ENCODE measurements at places on chromosomes 2 and 18.
A peak's percentile ranks its signal among the peaks of the same experiment; 100 is the strongest.

GRCh38 chr18:33282709-33283333, 157.7 kb downstream of the CCDC178 start:
- H3K27me3 ChIP-seq: peaks cover 2% of the 10 kb centered on the region
- H3K4me1 ChIP-seq: peaks cover 2% of the 10 kb centered on the region
- no peak overlapping the region for H3K4me3 ChIP-seq
- no peak for DNase-seq
- H3K27ac ChIP-seq: no peak overlapping the region
- H3K36me3 ChIP-seq: no peaks in the 10 kb centered on the region

GRCh38 chr2:59249441-59250306, 1008.5 kb upstream of the FANCL start:
- H3K27ac ChIP-seq: no peak overlapping the region
- no peak for DNase-seq
- peaks cover 11% of the 10 kb centered on the region for H3K4me1 ChIP-seq
- H3K4me3 ChIP-seq: no peak overlapping the region

GRCh38 chr2:80815259-80815658, 510.7 kb upstream of the LRRTM1 start:
- H3K4me1 ChIP-seq: no peaks in the 10 kb centered on the region
- no peaks in the 10 kb centered on the region for H3K36me3 ChIP-seq
- no peak overlapping the region for H3K27ac ChIP-seq
- H3K27me3 ChIP-seq: peaks cover 1% of the 10 kb centered on the region
- no peak for DNase-seq
- H3K4me3 ChIP-seq: no peak overlapping the region

DNA sequence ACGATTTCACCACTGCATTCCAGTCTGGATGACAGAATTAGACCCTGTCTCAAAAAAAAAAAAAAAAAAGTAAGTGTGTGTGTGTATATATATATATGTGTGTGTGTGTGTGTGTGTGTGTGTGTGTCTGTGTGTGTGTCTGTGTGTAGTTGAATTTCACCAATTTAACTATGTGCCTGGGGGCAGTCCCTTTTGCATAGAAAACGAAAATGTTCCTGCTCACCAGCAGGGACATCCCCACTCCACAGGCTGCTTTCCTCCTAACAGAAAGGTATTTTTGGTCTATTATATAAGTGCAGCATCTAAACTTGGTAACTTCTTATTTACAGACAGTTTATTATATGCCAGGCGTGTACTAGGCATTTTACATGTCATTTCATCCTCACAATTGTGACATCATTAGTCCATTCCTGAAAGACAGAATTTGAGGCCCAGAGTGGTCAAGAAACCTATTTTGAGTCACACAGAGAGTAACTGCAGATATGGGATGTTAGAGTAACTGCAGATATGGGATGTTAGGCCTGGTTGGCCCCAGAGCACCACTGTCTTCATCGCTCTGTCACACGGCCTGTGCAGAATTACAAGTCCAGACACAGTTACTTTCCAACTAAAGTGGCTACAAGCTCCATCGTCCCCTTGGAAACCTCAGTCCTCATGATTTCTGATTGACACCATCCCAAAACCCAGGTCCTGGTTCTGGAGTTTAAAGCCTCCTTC, 9.3 kb upstream of the TTL start:
- peaks cover 1% of the 10 kb centered on the region for H3K27me3 ChIP-seq
- no peaks in the 10 kb centered on the region for H3K4me1 ChIP-seq
- no peak overlapping the region for H3K27ac ChIP-seq
- DNase-seq: no peak

GRCh38 chr2:236552212-236552542, 17.4 kb upstream of the ACKR3 start:
- no peak for DNase-seq
- H3K4me1 ChIP-seq: peaks cover 4% of the 10 kb centered on the region
- H3K27me3 ChIP-seq: peaks cover 5% of the 10 kb centered on the region

DNA sequence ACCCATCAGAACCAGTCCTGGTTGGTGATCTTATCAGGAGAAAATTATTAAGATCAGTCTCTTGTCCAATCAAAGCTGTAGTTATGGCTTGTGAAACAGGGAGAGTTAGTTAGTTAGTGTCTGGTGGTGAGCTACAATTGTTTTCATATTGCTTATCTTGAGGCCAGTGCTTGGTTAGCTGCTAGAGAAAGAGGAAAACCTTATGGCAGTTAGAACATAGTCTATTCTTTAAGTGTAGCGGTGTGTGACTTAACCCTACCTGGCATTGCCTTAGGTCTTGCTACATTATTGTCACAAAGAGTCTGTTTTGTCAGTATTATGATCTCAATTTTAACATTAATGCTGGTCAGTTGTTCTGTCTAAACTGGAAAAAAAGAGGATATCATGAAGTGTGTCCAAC, 11.5 kb upstream of the ABCA12 start:
- H3K27ac ChIP-seq: no peak overlapping the region
- no peaks in the 10 kb centered on the region for H3K36me3 ChIP-seq
- H3K4me1 ChIP-seq: no peaks in the 10 kb centered on the region
- no peak overlapping the region for H3K4me3 ChIP-seq

DNA sequence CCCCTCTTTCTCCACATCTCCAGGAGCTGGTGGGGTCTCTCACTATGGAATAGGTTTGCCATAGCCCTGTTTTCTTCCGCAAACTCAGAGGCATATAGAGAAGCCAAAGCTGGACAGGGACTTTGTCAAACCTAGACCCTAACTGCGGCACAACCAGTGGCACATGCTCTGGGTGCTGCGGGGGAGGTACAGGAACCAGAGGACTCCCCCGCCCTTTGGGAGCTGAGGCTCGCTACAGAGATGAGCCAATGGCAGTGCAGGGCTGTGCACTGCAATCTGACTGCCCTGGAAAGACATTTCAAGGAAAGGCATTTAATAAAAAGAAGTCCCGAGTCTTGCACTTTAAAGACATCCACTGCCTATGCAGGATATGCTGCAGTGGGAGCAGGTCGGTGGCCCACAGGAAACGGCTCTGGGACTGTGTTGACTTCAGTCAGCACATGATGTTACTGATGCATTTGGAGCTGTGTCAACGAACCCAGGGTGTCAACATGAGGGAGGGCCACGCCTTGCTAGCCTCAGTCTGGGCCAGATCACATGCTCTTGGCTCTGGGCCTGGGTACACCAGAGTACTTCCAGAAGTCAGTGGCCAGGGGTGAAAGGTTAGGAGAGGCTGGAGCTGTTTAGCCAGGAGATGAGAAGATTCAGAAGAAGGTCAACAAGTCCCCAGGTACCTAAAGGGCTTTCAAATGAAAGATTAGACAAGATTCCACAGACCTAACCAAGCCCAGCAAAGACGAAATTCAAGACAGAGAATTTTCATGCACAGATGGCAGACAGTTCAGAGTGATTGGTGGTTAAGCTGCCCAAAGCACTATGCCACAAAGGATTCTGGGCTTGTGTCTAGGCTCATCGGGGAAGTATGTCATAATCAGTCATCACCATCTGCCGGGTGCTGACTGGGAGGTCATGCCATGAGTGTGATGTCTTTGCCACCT, 8.2 kb downstream of the SLC35F6 start:
- DNase-seq: no peak
- H3K4me3 ChIP-seq: no peak overlapping the region
- peaks cover 3% of the 10 kb centered on the region for H3K27me3 ChIP-seq
- H3K36me3 ChIP-seq: peaks cover 4% of the 10 kb centered on the region
- peaks cover 7% of the 10 kb centered on the region for H3K4me1 ChIP-seq

- peaks cover 19% of the 10 kb centered on the region for H3K36me3 ChIP-seq
- H3K4me1 ChIP-seq: no peaks in the 10 kb centered on the region
- no peaks in the 10 kb centered on the region for H3K27me3 ChIP-seq
- no peak overlapping the region for H3K4me3 ChIP-seq
- no peak overlapping the region for H3K27ac ChIP-seq
These were observed 10.7 kb downstream of the RPL31 start for GRCh38 chr2:101012706-101013181.

- H3K27ac ChIP-seq: no peak overlapping the region
- no peak overlapping the region for H3K4me3 ChIP-seq
- peak; percentile 59 for DNase-seq
- H3K4me1 ChIP-seq: peaks cover 9% of the 10 kb centered on the region
These were observed 298.9 kb downstream of the DSEL start for GRCh38 chr18:67217551-67218166.

GRCh38 chr2:54839461-54840255, 116.2 kb downstream of the EML6 start:
- no peak overlapping the region for H3K27ac ChIP-seq
- H3K27me3 ChIP-seq: peaks cover 2% of the 10 kb centered on the region
- no peak for DNase-seq
- peaks cover 3% of the 10 kb centered on the region for H3K4me1 ChIP-seq
- H3K4me3 ChIP-seq: no peak overlapping the region

DNA sequence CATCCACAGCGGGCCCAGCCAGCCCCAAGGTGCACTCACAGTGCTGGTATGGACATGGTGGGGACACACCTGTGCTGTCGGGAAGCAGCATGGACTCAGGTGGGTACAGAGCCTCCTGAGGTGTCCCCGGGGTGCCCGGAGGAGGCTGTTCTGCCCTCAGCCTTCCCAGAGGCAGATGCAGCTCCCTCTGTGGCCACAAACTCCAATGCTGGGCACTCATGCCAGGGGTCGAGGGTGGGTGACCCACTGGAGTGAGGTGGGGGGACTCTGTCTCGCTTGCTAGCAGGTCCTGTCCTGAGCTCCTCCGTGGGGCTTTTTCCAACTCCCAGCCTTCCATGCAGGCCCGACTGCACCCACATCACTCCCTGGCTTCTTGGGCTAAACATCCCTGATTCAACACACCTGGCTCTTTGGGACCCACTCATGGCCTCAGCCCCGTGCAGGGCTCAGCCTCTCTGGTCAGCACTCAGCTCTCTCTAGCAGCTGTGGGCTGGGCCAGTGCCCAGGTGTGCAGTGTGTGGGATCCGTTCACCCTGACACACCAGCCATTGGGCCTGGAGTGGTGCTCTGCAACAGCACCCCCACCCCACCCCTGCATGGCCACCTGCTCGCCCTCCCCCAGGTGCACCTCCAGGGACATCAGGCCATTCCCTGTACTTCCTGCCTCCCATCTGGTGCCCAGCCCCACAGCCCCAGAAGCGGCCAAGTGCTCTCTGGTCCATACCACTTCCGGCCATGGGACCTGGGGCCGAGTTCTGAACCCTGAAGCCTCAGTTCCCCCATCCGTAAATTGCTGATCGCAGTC, 16.0 kb downstream of the RAMP1 start:
- DNase-seq: no peak
- no peak overlapping the region for H3K27ac ChIP-seq
- no peaks in the 10 kb centered on the region for H3K36me3 ChIP-seq
- H3K27me3 ChIP-seq: peaks cover 7% of the 10 kb centered on the region
- H3K4me3 ChIP-seq: no peak overlapping the region

- H3K27me3 ChIP-seq: no peaks in the 10 kb centered on the region
- H3K27ac ChIP-seq: no peak overlapping the region
- no peak for DNase-seq
- H3K4me3 ChIP-seq: no peak overlapping the region
- no peaks in the 10 kb centered on the region for H3K36me3 ChIP-seq
These were observed 26.8 kb upstream of the CUL3 start for GRCh38 chr2:224611938-224612337.

GRCh38 chr18:50006470-50007046, 188.4 kb downstream of the MYO5B start:
- H3K36me3 ChIP-seq: no peaks in the 10 kb centered on the region
- peaks cover 3% of the 10 kb centered on the region for H3K27me3 ChIP-seq
- H3K27ac ChIP-seq: no peak overlapping the region
- no peak for DNase-seq
- no peaks in the 10 kb centered on the region for H3K4me1 ChIP-seq

GRCh38 chr2:161990741-161991140, 83.3 kb downstream of the DPP4 start:
- DNase-seq: no peak
- H3K36me3 ChIP-seq: no peaks in the 10 kb centered on the region
- no peak overlapping the region for H3K4me3 ChIP-seq
- H3K4me1 ChIP-seq: no peaks in the 10 kb centered on the region

DNA sequence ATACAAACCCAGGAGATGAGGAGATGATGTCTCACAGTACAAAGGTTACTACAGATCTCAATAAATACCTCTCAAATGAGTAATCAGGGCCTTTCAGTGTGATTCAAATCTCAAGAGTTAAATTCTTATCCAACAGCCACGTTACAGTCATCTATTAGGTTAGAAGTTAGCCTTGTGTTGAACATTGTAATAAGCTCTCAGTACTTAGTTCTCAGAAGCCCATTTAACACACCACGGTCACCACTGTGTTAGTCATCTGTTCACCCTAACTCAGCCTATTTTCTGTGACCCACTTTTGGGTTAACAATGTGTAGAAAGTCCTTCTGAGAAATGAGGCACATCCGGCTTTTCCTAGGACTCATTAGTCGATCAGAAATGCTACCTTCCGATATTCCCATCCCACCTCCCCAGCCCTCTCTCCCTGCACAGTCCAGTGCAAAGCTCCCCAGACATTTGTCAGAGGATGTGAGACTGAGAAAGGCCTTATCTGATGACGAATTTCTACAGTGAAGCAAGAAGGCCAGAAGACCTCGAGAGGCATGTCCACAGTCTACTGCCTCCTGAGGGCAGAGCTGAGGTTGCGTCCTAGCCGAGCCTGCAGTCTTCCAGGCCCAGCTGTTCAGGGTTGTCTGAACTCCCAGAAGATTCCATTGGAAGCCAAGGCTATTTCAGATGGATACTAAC, 92.6 kb downstream of the ACTR2 start:
- no peak overlapping the region for H3K4me3 ChIP-seq
- H3K36me3 ChIP-seq: peaks cover 4% of the 10 kb centered on the region
- no peak overlapping the region for H3K27ac ChIP-seq
- no peaks in the 10 kb centered on the region for H3K4me1 ChIP-seq
- no peak for DNase-seq

GRCh38 chr2:240642806-240643092, 17.5 kb downstream of the GPR35 start:
- H3K27me3 ChIP-seq: peaks cover 18% of the 10 kb centered on the region
- no peak overlapping the region for H3K27ac ChIP-seq
- peaks cover 9% of the 10 kb centered on the region for H3K4me1 ChIP-seq
- H3K4me3 ChIP-seq: no peak overlapping the region
- DNase-seq: no peak
- peaks cover 5% of the 10 kb centered on the region for H3K36me3 ChIP-seq

GRCh38 chr2:206011018-206011614, 74.9 kb downstream of the INO80D start:
- no peaks in the 10 kb centered on the region for H3K27me3 ChIP-seq
- H3K36me3 ChIP-seq: peaks cover 27% of the 10 kb centered on the region
- no peak overlapping the region for H3K4me3 ChIP-seq
- H3K4me1 ChIP-seq: no peaks in the 10 kb centered on the region
- H3K27ac ChIP-seq: no peak overlapping the region

GRCh38 chr2:133498662-133499585, 69.3 kb downstream of the NCKAP5 start:
- no peak overlapping the region for H3K4me3 ChIP-seq
- no peak for DNase-seq
- no peak overlapping the region for H3K27ac ChIP-seq
- no peaks in the 10 kb centered on the region for H3K27me3 ChIP-seq

DNA sequence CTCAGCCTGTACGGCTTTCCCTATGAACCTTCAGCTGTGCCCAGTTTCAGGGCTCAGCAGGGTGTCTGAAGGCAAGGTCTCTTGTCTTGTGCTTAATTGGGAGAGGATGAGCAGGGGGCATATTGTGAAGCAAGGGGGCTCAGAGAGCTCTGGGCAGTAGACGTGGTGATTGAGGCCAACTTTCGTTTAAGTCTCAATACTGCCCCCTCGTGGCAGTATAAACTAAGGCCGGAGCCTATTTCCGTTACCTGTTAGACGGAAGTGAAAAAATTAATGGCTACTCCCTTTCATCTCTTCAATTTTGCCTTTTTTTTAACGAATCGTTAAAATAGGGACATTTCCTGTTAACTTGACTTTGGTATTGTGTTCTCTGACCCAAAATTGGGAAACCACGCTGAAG, 193.4 kb downstream of the TDRD15 start:
- no peaks in the 10 kb centered on the region for H3K27me3 ChIP-seq
- H3K27ac ChIP-seq: no peak overlapping the region
- H3K4me3 ChIP-seq: no peak overlapping the region
- H3K4me1 ChIP-seq: peaks cover 16% of the 10 kb centered on the region
